ENCODE measurements at places on chromosomes 7 and 10.

DNA sequence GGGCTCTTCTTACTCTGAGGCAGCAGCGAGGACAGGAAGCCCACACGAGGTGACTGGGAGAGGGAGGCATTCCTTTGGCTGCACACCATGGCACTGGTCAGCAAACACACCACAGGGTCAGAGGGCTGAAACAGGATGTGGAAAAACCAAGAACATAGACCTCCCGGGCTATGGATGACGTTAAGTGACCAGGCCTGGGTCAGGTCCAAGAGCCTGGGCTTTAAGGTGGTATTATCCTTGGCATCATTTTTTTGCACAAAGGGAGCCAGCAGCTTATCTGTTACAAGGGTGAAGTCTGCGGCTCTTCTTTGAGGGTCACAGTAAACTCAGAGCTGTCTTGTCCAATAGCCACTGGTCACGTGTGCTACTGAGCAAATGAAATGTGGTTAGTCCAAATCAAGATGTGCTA, 7.0 kb downstream of the WDR91 start:
- DNase-seq, result no peak

DNA sequence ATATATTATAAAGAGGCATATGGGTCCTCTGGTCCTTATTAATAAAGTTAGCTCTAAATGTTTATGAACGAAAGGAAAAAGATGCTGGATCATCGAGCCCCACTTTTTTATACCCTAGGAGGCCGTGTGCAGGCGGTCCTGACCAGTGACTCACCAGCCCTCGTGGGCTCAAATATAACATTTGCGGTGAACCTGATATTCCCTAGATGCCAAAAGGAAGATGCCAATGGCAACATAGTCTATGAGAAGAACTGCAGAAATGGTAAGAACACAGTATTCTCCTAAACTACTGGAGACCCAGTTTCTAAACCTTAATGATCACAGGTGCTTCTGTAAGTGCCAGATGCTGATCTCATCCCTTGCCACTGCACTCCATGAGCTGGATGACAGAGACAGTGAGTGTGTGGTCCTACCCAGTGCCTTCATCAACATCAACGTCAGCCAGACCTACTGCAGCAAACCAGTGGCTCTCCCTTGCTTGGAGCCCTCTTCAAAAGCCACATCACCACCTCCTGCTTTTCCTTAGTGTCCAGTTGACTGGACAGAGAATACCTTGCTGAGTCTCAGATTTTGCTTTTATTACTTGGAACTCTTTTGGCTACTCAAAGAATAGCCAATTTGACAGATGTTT, 7.6 kb downstream of the GPNMB start:
- DNase-seq, result no peak

DNA sequence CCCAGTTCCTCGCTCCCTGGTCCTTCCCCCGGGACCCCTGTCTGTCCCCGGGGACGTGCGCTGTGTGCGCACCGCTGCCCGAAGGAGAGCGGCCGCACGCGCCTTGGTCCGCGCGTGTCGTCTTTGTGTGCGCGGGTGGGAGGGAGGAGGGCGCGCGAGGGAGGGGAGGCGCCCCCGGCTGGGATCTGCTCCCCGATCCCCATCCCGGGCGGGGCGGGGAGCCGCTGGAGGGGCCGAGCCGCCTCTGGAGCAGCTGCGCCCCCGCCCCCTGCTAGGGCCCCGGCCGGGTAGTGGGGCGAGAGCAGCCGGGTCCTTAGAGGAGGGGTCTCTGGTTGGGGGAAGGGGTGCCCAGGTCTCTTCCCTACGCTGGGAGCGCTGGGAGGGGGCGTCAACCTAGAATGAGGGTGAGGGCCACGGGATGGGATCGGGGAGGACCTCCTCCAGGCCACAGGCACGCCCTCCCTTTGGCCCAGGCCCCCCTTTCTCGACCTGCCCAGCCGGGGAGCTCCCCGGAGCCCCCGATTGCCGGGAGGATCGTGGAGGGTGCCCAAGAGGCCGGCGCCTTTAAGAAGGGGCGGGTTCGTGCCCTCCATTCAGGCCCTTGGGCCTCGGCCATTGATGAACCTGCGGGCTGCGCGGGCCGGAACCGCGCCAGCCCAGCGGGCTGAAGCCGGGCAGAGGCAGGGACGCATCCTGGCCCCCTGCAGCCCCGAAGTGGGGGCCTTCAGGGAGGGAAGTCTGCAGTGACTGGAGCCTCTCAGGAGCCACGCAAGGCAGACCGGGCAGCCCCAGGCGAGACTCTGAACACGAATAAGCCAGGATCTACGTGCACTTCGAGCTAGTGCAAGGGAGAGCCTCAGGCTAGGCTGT, 678 bp downstream of the SH2B2 start:
- no peak for DNase-seq

DNA sequence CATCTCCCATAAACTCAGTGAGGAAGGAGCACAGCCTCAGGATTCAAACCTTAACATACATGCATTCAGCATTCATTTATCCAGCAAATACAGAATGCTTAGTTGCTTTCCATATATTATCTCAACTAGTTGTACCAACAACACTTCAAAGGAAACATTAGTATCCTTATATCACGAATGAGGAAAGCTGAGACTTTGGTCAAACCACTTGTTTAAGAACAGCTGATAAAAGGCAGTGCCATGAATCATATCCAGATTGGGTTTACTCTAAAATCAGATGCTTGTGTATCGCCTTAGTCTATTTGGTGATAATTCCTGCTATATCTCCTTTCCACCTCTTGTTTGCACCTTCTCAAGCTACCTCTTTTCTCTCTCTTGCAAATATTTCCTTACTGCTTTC, 1.9 kb upstream of the CPED1 start:
- DNase-seq, result no peak

DNA sequence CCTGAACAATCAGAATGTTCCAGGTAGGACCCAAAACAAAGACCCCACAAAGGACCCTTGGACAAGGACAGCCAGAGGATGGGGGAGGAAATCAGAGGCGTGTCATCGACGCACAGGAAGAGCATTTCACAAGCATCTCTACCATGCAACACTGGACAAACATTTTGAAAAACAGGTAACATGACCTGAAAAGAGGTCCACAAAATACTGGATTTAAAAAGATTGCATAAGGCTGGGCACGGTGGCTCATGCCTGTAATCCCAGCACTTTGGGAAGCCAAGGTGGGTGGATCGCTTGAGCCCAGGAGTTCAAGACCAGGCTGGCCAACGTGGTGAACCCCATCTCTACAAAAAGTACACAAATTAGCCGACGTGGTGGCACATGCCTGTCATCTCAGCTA, 60.5 kb upstream of the RNF32 start:
- no peak for DNase-seq

DNA sequence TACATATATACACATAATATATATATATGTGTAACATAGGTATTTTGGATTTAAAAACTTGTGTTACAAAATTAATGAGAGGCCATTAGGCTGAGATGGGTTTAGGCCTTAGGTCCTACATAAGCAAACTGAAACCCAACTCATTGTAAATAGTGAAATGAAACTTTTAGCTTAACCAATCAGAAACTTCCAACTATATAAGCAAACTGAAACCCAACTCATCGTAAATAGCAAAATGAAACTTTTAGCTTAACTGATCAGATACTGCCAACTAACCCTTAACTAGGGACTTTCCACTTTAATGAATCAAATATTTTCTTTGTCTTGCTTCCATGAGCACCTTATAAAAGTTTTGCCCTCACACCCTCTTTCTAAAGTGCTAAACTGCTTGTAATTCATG, 17.3 kb upstream of the SAMD9L start:
- no peak for DNase-seq

DNA sequence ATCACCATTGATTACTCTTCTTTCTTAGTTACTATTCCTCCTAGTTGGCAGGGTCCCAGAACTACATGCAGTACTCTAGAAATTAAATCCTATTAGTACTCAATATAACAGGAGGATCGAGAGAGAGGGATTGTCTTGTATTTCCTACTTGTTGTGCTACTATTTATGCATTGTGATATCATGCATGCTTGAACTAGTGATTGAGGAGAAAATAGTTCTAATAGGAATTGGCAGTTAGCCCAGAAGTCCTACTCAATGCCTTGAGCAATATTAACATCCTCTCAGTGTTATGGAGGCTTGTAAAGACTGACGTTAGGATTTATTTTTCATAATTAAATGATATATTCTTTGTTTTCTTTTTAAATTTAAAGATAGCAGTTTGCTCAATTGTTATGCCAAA, 67.4 kb downstream of the FOXP2 start:
- DNase-seq, result no peak

- no peak for DNase-seq
These were observed 159.2 kb downstream of the BTAF1 start for GRCh38 chr10:92082583-92083280.

DNA sequence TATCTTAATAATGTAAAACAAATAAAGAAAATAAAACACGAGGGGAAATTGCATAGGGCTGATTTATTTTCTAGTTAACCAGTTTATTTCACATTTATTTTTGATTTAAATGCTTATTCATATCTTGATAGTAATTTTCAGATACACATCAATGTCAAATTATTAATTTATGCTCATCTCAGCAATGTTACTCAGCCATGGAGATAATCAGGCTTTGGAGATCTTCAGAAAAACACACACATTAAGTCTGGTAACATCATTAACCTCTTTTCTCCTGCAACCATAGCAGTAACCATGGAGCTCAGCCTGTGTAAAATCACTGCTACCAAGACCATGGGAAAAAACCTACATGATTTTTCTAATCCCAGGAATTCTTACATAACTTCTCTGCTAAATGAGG, 31.9 kb upstream of the TBX20 start:
- no peak for DNase-seq

DNA sequence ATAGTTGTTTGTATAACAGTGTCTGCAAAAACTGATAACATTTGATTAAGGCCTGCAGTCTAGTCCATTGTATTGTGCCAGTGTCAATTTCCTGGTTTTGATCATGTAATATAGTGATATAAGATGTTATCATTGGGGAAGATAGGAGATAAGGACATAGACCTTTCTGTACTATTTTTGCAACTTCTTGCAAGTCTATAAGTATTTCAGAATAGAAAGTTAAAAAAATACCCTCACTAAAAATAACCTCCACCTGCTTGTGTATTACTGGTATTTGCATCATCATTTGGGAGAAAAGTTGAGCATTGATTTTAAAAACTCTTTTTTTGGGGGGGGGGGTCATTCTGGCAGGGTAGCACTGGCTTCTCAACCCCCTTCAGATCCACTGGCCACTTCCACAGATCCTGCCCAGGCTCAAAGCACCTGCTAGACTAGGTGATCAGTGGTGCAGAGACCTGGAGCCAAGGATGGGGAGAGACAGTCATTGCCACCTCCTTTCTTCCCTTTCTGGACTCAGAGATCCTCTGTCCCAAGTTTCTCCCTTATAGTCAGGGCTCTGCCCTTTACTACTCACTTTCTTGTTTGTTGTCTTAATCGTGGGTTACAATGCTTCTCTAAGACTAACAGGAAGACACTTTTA, 103.0 kb downstream of the RBM20 start:
- no peak for DNase-seq

DNA sequence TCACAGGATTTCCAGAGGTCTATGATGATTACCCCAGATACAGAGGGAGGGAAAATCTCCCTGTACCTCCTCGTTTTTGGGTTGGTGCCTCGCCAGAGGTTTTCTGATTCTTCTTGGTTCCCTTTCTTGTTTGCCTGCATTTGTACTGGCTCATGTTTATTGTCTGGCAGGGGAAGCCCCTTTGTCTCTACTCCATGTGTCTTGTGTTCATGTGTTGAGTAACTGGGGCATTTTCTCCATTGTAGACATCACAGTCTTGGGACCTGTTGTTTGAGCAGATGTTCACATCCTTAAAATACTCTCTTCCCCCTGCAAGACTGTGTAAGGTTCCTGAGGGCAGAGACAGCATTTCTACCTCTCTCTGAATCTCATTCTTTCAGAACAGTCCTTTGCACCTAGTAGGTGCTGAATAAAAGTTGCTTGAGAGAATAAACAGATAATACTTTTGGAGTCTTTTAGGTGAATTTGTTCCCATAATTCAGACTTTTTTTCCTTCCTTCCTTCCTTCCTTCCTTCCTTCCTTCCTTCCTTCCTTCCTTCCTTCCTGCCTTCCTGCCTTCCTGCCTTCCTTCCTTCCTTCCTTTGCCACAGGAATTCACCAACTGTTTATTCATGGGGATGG, 25.1 kb downstream of the CDK14 start:
- DNase-seq, result peak; percentile 33

- DNase-seq, result no peak
These were observed 116.7 kb downstream of the VIPR2 start for GRCh38 chr7:159027789-159028507.

GRCh38 chr10:125084614-125085257, 75.6 kb downstream of the CTBP2 start:
- no peak for DNase-seq

GRCh38 chr7:105016068-105016708, 2.2 kb downstream of the KMT2E start:
- DNase-seq, result no peak

DNA sequence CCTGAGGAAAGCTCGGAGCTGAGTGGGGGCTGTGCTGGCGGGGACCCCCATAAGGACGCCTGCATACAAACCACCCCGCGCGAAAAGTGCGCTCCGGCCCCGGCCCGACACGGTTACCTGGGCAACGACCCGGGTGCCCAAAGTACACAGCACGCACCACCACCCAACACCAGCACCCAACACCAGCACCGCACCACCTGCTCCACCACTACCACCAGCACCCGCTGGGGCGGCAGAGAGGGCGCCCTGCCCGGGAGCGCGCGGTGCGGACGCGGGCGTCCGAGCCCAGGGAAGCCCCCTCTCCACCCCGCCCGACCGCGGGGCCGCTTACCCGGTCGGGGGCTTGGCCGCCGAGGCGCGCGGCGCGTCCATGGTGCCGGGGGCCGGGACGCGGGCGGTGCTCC, 345 bp downstream of the COBL start:
- no peak for DNase-seq

DNA sequence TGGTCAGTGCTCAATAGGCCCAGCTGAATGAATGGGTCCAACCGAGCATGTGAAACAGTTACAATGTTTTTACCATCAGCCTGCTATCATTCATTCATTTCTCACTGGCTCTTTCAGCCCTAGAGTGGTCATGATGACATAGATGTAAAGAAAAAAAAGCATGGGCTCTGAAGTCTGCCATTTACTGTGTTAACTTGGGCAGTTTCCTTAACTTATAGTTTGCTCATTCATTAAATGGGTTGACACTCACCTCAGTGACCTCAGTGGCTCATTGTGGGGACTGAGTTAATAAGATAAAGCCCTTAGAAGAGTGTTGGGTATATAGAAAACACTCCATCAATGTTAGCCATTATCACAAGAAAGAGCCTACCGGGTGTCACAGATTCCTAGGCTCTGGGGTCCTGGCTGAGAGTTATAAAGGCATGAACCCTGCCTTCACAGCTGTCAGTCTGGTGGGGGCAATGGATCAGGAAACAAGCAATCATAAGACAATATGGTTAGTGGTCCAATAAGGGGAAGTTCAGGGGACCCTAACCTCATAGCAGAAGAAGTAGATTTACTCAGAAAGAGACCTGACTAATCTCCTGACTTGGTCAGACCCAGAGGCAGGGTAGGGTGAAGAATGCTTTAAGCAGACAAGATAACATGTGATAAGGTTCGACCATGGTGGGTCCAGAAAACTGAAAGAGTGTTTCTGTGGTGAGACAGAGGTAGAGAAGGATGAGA, 29.7 kb upstream of the GPAM start:
- no peak for DNase-seq

GRCh38 chr10:118595598-118596425, at the start of gene PRLHR:
Gene PRLHR (minus strand): TSS chr10:118595648. CDS start chr10:118595244, 404 bp downstream.
- DNase-seq, result no peak

Measured in CD4-positive, alpha-beta T cell treated with Interleukin-1 beta for 1 hour (primary cell).